NCI-H1105 treated with DMSO at 0.1 percent for 48 hours (cell line): ENCODE measurements at places on chromosomes 5 and 9.

- no peak for DNase-seq
These were observed 2.3 kb downstream of the UHRF2 start for GRCh38 chr9:6415266-6415665.

DNA sequence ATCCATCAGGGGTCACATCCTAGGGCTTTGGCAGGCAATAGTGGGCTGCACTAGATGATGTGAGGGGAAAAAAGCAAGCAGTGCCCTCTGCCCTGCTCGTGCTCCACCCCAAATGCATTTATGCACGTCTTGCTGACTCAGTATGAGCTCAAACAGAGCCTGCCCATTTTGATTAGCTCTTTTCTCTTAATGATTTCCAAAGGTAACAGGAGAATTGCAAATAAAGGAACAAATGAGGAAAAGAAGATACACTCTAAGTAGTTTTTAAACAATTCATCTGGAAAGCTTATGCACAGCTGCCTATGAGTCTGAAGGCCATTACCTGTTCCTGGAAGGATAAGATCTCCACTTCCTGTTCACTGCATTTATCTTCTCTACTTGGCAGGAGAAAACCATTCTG, 364.2 kb downstream of the TMEM232 start:
- no peak for DNase-seq

GRCh38 chr9:26163931-26164330, 485.7 kb upstream of the TUSC1 start:
- no peak for DNase-seq

DNA sequence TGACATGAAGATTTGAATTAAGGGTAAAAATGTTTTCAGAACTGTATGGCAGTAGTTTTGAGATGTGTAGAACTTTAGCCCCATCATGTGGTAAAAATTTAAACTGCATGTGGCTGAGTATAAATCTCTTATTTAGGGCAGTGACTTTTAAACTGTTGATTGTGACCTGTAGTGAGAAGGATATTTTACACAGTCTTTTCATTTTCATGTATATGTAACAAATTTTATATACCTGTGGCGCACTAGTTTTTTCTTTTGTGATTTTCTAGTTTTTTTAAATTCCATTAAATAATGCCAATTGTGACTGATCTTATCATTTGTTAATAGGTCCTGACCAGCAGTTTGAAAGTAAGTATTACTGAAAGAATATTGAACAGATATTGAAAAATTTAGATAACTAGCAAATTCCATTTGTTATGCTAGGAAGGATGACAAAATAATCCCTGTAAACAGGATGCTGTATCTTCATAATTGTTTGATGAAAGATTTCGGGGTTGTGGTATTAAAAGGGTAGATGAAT, 47.2 kb downstream of the GPBP1 start:
- peak; percentile 34 for DNase-seq

- no peak for DNase-seq
These were observed 28.1 kb downstream of the CPEB4 start for GRCh38 chr5:173916233-173916632.

DNA sequence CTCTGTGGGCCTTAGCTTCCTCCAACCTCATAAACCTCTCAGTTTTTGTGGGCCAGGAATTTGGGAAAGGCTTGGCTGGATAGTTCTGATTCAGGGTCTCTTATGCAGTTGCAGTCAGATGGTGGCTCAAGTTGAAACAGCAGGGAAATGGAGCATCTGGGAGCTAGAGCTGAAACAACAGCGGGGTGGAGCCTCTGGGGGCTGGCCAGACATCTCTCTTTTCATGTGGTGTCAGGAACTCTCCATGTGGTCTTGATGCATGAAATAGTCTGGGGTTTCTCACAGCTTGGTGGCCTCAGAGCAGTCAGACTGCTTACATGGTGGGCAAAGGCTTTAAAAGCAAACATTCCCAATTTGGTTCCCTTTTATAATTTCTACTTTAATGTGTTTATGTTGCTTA, 13.5 kb downstream of the ZNF346 start:
- no peak for DNase-seq

DNA sequence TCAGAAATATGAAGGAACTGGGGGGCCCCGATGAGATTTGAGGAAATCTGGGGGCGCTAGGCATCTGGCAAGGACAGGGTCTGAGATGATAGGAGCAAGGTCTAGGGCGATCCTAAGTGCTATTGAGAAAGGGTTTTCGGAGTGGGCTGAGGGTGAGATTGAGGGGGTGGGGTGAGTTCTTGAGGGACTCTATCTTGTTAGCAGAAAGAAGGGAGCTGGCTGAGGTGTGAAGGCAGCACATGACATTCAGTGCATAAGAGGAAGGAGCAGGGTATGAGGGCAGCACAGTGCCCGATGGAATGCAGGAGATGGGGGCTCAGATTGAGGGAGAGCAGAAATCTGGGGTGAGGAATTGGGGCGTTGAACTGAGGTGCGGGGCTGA, 640 bp downstream of the TRIM32 start:
- DNase-seq: no peak

DNA sequence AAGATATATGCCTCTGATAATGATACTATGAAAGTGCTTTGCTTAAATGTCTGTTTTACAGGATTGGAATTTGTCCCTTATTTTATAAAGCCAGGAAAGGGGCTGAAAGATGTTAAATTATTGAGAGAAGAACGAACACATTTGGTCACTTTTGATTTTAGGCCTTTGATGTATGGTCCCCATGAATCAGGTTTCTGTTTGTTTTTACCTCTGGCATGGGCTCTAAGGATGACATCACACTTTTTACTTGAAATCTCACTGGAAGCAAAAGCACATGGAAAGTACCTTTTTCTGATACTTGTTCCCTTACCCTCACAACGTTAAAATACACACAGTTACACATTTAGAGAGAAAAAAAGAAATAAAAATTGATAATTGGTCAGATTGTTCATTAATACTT, 6.9 kb downstream of the OTULIN start:
- DNase-seq: no peak

DNA sequence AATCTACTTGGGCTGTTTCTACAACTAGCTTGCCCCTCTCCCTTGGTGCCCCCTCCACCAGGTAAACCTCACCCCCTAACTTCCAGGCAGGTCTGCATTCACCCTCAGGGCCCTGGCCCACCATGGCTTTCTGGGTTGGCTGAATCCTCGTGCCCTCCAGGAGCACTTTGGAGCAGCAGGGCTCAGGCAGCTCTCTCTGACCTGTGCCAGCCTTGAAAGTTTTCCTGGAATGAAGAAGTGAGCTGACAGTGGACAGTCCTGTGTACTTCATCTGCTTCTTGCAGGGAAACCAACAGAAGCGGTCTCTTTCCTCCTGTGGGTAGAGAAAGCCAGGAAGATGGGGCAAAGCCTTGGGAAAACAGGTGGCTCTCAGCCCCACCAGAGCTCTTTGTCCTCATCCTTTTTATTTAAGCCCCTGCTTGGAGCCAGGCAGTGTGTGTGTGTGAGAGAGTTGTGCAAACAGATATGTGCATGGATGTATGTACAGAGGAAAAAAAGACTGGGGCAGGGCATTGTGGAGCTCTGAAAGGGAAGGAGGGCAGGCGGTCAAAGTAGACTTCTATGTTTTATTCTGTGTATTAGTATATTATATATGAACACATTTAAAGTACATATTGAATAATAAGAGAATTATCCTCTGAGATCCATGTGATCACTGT, 62.3 kb upstream of the SPRY4 start:
- no peak for DNase-seq

DNA sequence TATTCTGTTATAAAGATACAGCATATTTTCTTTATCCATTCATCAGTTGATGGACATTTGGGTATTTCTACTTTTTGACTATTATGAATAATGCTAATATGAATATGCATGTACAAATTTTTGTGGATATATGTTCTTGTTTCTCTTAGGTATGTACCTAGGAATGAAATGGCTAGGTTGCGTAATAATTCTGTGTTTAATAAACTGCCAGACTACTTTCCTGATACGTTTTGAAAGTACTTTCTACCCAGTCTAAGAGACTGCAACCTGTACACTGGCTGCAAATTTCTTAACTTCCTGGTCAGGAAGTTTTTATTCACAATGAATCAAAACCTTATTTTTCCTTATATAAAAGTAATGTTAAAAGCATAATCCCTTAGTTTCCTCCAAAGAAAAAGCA, 93.9 kb upstream of the STARD4 start:
- DNase-seq: no peak

GRCh38 chr5:9405196-9405754, 140.6 kb downstream of the SEMA5A start:
- no peak for DNase-seq

DNA sequence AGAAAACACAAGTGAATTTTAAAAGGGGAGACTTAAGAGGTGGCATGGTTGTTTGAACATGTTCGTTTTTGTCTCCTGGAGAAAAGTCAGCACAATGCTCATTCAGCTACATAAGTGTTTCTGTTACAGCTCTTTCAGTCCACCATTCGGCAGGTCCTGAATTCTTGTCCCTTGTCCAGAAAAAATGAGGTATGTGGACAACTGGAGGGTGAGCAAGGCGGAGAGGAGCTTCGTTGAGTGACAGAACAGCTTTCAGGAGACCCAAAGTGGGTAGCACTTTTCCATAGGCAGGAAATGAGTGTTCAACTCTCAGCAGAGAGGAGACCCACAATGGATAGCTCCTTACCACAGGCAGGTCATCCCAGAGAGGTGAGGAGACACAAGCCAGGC, 4.9 kb downstream of the PDCD1LG2 start:
- no peak for DNase-seq

GRCh38 chr5:113043491-113043931, 66.9 kb downstream of the DCP2 start:
- DNase-seq: peak; percentile 8

DNA sequence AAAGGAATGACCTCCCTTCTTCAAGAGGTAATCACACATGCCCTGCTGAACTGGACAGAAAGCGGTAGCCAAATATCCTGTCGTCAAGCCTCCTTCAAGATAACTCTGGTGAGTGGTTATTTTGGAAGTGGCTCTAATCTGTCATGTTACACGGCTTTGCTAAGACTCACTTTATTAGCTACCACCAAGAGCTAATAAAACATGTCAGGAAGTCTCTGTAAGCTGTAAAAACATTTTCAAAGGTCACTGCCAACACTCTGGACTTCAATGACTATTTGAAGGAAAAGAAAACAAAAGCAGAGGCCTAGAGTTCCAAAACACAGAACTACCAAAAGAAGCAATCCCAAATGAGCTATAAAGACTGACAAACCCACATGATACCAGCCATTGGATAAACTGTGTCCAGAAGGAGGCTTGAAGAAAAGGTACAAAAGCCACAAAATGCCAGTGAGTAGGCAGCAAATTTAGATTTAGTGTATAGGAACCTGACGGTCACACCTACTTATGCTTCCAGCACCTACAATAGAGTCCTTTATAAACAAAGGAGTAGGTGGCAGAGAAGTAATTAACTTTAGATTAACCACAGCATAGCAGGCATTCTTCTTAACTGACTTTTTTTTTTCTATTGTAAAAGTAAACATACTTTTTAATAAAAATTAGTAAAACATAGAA, 97.3 kb upstream of the EQTN start:
- no peak for DNase-seq

DNA sequence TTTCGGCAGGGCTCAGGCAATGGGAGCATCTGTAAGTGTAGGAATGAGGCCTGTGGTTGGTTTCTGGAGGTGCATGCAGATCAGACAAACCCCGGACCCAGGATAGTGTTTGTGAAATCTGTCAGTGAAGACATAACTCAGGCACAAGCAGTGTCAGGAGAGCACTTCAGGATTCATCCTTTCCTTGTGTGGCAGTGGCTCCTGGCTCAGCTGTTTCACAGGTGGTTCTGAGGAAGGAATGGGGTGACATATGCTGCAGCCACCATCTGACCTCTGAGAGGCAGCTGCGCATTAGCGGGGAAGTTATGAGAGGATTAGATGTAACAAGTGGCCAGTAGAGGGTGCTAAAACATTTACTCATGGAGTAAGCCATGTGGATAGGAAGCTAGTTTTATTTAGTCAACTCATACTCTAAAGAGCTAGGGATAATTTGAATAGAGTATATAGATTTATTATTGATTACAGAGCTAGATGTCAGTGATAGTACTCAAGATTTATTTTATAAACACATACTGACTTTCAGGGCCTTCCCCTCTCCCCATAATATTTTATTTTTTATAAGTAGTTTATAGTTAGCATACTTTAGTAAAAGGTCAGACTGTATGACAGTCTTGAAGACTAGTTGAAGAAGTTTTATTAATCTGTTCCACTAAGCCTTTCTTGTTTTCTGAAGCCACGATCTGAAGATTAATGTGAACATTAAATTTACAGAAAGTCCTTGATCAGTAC, 28.4 kb downstream of the NNT start:
- DNase-seq: peak; percentile 80

- DNase-seq: no peak
These were observed 5.2 kb downstream of the GRAMD2B start for GRCh38 chr5:126428421-126428820.

GRCh38 chr9:71858102-71858798, 52.7 kb downstream of the ABHD17B start:
- no peak for DNase-seq

GRCh38 chr5:108983461-108984092, 235.9 kb downstream of the FER start:
- DNase-seq: no peak

DNA sequence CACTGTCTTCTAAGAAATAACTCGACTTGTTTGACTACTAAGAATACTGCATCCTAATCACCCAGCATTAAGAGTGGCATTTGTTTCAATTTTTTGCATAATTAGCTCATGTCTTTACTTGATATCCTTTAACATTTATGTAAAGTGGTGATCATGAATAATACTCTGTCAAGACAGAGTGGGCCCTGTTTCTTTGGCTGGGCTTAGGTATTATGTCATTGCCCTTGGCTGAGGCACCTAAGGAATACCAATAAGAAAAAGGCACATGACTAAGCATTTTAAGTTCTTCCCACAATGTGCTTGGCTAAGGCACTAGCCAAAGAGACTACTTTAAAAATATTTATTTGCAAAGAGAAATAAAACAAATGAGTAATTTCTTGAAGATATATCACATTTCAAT, 308.1 kb downstream of the CTNND2 start:
- DNase-seq: no peak

DNA sequence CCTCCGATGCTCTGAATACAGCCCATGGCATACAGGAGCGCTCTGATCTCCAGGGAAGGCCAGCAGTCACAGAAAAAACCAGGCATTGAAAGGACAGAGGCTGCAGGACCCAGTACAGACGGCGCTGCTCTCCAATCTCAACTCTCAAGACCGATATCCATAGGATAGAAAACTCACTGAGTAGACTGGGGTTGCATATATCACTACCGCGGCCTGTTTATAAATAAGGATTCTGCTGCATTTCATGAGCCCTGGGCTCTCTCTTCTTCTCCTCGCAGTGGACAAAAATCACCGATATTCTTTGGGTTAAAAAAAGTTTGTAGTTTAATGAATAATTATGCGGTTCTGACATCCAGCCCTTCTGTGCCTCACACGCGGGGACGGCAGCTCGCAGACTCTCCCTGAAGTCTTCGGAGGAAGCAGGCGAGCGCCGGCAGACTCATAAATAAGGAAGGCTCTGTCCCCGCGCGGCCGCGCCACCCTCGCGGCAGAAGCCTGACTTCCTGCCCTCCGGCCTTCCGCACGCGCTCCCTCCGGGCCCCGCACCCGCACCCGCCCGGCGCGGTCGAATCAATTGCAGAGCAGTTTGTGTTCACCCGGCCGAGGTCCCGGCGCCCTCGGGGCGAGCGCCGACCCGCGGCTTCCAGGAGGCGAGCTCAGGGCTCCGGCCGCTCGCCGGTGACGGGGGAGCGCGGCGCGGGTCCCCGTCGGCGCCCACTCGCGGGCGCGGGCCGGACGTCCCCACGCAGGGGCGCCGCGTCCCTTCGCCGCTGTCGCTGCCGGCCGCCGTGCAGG, at the start of gene FAM78A:
TSS of gene FAM78A (minus strand) at position 417 of the 795 bp plus-strand sequence. CDS start at position 86, 331 bp downstream.
- no peak for DNase-seq

- no peak for DNase-seq
These were observed 17.3 kb upstream of the MSX2 start for GRCh38 chr5:174706997-174707572.
